Right ventricle myocardium inferior (tissue), 1 donor: ENCODE measurements at places on chromosomes 4 and X. TPM values are rescaled to one million over a fixed set of nuclear protein-coding genes. Genes with fewer than 3 reads are reported as not detected.
A peak's percentile ranks its signal among the peaks of the same experiment; 100 is the strongest.

The SOD3 gene
- 63.4 TPM for total RNA-seq

DNA sequence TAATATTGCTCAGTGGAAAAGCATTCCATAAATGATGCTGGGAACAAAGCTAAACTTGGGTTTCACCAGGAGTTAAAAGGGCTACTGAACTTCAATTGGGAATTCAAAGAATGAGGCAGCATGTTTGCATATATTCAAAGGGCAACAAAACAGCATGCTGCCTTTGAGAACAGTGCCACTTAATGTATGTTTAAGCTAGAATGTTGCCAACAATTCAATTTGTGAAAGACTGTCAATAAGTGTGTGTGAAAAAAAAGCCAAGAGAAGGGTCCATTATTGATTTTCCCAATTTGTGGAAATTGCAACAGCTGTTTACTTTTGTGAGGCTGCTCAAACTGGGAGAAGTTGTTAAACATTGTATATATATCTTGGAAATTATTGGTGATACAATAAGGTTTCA, 701.9 kb upstream of the ACTRT1 start:
- no peak for DNase-seq

The NUDT6 gene
- total RNA-seq = 16.4 TPM

DNA sequence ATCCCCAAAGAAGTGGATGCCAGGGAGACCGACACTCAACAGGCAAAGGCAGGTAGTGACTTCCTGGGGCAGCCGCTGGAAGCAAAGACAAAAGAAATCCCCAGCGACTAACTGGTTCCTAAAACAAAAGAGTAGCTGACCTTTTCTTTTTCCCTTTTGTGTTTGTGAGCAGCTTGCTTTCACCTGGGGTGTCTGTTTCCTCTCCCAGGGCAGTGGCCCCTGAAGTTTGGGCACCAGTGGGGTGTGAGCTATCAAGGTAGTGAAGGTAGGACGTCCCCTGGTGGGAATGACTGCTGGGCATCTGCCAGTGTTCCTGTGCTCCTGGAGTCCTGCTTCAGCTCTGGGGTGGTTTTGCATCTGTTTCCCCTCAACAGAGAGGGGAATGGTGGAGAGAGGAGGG, 41.6 kb upstream of the STIM2 start:
- no peak for DNase-seq

GRCh38 chr4:1243451-1244080, 5.4 kb downstream of the CTBP1 start:
- peak; percentile 20 for DNase-seq

DNA sequence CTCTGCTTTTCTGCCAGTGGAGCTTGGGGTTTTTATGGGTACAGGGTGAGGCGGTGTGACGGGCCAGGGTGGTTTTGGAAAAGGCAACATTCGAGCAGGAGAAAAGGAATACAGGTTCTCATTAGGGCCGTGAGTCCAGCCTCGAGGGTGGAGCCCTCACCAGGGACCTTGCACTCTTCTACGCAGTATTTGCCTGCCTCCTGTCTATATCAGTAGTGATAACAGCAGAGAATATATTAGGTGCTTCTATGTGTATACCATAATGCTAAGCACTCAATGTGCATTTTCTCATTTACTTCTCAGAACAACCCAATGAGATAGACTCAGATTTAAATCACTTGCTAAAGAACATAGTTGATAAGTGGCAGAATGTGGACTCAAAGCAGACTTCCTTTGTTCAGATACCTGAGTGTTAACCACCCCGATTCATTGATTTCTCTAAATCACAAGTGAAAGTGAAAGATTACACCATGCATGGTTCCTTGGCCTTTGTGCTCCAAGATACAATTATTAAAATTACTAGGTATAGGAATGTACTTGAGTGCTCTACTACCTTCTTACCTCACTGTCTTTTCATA, 403.9 kb downstream of the PCDH7 start:
- DNase-seq = no peak

GRCh38 chrX:143663755-143664154, 27.9 kb upstream of the SLITRK4 start:
- no peak for DNase-seq

The EREG gene
- not detected for total RNA-seq

DNA sequence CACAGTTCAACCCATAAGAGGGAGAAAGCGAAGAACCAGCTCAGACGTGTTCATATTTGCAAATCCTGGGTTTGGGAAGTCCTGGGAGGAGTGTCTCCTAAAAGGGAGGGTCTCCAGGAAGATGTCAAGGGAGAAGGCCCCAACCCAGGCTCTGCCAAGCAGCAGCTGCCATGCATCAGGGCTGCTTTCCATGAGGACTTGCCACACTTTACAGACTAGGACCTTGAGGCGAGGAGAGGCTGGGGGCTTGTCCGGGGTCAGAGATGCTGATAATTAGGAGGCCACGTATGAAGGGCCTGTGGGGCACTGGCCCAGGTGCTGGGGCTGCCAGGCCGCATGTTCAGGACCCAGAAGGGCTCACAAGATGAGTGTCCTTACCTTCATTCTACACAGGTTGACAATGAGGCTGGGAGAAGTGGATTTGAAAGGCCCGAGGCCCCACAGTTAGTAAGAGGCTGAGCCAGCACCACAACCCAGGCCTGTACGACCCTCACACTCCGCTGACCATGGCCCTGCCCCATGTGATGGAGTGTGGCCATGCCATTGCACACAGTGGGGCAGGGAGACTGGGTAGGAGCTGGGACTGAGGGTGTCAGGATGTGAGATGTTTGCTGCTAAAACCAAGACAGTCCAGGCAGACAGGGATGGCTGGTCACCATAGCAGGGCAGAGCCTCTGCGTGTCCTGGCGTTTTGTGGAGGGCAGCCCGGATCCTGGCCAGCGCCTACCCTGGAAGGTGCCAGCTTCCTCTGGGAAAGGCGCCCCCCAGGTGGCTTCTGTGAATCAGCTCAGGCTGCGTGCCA, 94.8 kb downstream of the PSAPL1 start:
- DNase-seq = peak; percentile 48

DNA sequence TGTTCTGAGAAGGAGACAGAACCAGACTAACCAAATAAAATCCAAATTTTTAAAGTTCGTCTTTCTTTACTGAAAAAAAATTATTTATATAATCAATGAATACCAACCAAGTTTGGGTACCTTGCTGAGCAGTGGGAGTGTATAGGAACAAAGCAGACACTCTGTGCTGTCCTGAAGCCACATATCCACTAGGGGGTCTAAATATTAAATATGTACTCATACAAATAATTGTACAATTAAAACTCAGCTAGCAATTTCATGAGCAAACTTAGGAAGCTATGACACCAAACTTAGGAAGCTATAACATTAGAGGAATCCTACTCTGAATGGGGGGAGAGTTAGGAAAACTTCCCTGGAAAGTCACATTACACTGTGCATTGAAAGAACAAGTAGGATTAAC, 582.0 kb upstream of the EPHA5 start:
- no peak for DNase-seq

The PDCL2 gene
- total RNA-seq = not detected

The BEND4 gene
- total RNA-seq = 0.05 TPM

DNA sequence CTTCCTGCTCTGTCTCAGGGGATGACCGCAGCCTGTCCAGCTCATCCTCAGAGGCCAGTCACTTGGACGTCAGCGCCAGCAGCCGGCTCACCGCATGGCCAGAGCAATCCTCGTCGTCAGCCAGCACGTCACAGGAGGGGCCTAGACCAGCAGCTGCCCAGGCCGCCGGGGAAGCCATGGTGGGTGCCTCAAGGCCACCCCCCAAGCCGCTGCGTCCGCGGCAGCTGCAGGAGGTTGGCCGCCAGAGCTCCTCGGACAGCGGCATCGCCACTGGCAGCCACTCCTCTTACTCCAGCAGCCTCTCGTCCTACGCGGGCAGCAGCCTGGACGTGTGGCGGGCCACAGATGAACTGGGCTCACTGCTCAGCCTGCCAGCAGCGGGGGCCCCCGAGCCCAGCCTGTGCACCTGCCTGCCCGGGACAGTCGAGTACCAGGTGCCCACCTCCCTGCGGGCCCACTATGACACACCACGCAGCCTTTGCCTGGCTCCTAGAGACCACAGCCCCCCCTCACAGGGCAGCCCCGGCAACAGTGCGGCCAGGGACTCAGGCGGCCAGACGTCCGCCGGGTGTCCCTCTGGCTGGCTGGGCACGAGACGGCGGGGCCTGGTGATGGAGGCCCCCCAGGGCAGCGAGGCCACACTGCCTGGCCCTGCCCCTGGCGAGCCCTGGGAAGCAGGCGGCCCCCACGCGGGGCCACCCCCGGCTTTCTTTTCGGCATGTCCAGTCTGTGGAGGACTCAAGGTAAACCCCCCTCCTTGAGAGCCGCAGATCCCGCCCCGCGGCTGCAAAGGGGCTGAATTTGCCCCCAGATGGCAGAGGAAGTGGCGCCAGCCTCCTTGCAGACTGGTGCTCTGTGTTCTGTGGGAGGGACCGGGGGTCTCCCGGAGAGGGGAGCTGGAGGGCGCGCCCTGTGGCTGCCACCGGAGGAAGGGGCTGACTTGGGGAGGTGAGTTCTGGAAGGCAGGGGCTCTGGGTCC, 29.9 kb downstream of the DOK7 start:
- DNase-seq = peak; percentile 65

DNA sequence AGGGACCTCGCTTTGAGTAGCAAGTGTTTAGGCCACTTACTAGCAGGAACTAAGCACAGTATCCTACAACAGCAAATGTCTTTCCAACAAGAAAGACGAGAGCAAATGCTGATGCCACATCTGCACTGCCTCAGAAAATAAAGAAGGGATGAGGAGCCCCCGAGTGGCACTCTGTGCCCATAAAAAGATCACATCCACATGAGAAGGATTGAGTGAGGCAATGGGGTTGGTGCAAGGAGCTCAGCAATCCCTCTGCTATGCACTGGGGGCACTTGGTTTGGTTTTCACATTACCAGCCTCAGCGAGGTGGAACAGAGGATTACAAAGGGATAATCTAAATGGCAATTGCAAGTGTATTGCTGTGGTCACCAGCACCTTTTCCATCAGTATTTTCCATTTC, 252.8 kb upstream of the SLC7A11 start:
- DNase-seq = no peak

DNA sequence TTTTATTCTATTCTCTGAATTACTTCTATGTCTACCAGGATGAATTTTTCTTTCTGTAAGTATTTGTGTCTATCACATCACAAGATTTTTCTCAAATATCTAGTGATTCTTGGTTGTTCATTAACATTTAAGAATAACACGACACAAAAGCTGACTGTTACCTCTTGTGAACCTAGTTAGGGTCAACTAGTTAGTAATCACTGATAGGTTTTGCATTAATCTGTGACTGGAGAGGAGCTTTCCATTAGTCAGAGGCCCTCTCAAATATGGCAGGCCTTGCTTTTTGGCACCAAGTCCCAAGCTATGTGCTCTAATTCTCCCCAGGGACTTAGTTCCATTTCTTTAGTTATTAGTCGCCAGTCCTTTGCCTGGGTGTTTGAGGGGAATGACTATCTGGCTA, 259.2 kb downstream of the CFAP299 start:
- no peak for DNase-seq

The SNX12 gene
- total RNA-seq = 49.5 TPM

GRCh38 chrX:16853537-16853936, 16.6 kb downstream of the RBBP7 start:
- DNase-seq = no peak

- DNase-seq = no peak
Observed at GRCh38 chr4:145530662-145531061, 49.0 kb downstream of the SMAD1 start.

GRCh38 chrX:129641469-129641868, 13.3 kb downstream of the APLN start:
- no peak for DNase-seq

DNA sequence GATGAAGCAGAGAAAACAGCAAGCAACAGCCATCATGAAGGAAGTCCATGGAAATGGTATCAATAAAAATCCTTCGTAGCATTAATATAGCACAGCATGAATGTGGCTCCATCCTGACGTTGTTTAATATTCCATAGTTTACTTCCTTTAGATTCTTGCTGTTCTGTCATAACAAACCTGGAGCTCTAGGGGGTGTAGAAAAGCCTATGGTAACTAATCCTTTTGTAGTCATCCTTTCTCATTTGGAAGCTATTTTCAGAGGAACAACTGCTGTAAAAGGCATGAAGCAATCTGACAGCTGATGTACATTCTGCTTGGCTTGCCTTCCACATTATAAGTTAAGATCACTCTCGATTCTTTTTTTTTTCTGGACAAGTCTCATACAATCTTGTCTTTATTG, 914 bp downstream of the MYOZ2 start:
- no peak for DNase-seq

DNA sequence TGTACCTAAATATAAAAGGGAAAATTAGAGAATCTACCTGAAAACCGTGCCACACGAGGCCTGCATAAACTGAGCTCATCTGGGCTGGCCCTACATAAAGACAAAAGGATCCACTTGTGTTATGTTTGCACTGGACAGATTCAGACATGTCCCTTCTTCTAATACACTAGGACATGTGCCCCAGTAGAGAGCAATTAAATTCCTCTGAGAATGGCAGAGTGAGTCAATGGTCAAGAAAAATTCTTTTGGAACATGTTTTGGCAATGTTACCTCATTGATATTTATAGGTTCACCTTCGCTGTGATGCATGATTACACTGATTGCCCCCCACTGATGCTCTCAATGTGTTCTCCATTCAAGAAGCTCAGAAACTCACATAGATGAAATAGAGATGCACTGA, 95.2 kb downstream of the MANBA start:
- no peak for DNase-seq

GRCh38 chrX:13180807-13181206, 136.4 kb upstream of the FAM9C start:
- no peak for DNase-seq
